ENCODE measurements at places on chromosomes 7 and 10.

GRCh38 chr7:20444030-20444800 is 113.5 kb downstream of the ITGB8 start:
- DNase-seq, result no peak

DNA sequence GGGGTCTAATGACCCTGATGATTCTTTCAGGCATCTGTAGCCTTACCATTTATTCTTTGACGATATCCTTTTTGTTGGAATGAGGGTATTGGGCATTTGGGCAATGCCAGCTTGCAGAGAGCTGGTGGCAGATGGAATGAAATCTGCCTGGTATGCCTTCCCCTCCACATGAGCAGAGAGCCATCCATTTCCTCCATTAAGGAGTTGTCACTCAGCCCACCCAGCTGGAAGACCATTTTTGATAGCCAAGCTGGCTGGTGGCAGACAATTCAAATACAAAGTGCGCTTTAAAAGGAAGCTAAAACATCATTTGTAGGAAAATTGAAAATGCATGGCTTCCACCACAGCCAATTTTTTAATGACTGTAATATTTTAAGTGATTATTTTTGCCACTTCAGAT is 240.1 kb upstream of the SLC26A5 start:
- DNase-seq, result no peak

DNA sequence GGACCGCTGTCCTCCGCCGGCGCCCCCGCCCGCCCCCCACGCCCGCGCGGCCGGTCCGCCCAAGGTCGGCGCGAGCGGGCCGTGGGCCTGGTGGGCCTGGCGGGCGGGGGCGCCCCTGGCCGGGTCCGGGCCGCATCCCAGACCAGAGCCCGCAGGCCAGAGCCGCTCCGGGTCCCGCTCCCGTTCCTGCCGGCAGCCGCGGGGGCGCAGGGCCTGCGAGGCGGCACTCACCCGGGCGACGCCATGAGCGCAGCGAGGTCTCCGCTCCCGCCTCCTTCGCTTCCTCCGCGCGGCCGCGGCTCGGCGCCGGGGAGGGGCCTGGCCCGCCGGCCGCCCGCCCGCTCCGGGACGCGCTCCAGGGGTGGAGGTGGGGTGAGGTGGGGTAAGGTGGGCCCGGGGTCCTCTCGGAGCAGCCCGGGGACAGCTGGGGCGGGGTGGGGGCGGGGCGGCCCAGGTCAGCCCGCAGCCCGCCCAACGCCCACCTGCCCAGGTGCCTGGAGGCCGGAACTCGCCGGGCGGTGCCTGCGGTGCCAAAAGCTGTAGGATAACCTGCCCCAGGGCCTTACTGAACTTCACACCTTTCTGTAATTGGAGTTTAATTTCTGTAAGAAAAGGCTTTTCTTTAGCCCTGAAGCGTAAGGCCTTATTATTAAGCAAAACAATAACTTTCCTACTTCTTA is at the start of gene URGCP:
TSS of gene URGCP (minus strand) at position 266 of the 680 bp plus-strand sequence. CDS start at position 245, 21 bp downstream.
- DNase-seq, result peak; percentile 64

DNA sequence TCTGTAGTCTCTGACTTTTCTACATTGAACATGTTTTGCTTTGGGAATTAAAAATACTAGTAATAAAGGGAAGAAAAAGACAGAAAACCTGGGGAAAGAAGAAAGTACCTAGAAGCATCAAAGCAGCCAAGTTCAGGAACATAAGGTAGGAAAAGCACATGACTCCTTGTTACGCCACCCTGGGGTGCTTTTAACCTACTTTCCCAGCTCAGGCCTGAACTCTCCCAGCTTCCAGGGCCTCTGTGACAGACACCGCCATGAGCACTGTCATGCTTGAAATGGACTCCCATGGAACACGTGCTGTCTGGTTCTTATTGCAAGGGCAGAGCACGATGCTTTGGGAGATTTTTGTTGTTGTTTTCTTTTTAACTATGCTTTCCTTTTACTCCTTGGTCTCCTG is 11.4 kb downstream of the ACTR1A start:
- no peak for DNase-seq

- DNase-seq, result no peak
These were observed 65.9 kb upstream of the HECTD2 start for GRCh38 chr10:91344117-91344856.

GRCh38 chr10:14384116-14384730 is 53.5 kb upstream of the FRMD4A start:
- no peak for DNase-seq

- no peak for DNase-seq
These were observed 82.7 kb downstream of the SLC37A3 start for GRCh38 chr7:140315498-140316164.

DNA sequence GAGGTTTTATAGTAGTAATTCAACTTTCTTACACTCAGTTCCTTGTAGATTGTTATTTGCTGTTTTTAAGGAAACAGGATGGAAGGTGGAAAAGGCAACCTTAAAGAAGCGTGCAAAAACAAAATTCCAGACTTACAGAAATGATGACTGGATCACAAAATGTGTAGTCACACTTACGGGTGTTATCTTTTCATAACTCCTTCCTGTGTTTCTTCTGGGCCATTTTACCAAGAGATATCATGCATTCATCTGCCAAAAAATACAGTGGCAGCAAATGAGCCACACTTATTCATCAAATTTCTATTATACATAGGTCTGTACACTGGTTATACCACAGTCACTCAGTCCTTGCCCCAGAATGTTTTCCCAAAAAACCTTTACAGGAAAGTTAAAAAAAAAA is 94.3 kb upstream of the IL6 start:
- DNase-seq, result no peak

DNA sequence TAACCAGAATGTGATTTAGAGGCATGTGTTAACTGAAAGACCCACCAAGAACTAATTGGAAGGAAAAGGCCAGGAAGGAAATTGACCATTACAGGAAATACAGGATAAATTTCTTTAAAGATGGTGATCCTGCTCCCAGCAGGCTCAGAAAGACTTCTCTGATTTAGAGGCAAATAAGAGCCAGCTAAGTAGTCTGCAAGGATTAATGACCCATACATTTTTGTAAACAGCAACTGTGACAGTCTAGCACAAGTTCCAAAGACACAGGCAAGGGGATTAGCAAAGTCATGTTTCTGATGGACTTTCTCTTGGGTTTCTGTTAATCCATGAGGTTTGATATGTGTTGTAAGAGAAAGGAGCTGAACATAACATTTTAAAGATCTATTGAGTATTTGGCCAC is 425.0 kb downstream of the HTR7 start:
- DNase-seq, result no peak

- no peak for DNase-seq
These were observed 43.2 kb downstream of the PROSER2 start for GRCh38 chr10:11866199-11866925.

DNA sequence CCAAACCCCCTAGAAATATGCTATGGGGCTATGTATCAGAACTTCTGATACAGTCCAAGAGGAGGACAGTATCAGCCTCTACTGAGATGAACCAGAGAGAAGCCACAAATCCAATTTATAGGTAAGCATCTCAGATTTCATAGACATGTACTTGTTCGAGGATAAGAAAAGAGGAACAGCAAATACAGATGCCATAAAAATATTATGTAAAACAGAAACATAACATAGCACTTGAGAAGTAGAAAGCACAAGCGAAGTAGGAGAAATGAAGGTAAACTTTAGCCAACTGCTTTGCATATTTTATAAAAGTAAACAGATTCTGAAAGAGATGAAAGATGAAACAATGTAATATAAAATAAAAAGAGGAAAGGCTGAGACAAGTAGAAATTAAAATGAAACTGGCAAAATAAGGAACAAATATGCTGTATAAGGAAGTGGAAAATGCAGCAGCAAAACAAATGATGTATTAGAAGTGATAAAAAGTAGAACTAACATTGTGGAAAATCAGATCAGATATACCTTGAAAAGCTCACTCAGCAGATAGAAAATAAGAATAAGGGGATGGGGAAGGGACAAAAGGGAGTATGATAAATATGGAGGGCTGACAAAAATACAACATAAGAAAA is 135.1 kb downstream of the SKAP2 start:
- no peak for DNase-seq

DNA sequence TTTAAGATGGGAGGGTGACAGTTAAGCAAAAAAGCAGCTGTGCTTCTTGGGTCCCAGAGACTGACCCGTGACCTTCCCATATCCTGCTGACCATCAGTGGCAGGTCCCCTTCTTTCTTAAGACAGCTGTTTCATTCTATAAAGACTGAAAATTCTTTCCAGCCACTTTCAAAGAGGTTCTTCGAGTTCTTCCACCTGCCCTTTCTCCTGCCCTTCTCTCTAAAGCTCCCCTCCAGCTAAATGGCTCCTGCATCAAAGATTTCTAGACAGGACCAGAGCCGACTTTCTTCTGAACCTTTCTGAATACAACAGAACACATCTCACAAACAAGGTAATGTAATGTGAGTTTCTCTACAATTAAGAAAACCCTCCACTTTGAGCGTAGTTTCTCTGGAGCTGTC is 180.8 kb downstream of the SFMBT2 start:
- no peak for DNase-seq

DNA sequence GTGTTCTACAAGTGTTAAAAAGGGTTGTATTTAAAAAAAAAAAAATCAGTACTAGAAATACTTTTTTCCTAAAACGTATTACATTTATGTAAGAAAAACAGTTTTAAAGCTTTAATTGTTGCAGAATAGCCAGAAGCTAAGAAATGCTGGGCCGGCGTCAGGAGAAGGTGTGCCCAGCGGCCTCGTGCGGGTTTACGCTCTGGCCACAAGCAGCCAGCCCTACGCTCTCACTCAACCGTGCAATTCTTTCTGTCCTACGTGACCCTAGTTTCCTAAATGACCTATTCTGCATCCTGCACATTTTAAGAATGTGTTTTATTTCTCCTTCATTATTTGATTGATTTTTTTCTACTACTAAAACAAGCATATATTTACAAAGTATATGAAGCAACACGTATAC is 279.7 kb upstream of the KLF14 start:
- DNase-seq, result no peak

DNA sequence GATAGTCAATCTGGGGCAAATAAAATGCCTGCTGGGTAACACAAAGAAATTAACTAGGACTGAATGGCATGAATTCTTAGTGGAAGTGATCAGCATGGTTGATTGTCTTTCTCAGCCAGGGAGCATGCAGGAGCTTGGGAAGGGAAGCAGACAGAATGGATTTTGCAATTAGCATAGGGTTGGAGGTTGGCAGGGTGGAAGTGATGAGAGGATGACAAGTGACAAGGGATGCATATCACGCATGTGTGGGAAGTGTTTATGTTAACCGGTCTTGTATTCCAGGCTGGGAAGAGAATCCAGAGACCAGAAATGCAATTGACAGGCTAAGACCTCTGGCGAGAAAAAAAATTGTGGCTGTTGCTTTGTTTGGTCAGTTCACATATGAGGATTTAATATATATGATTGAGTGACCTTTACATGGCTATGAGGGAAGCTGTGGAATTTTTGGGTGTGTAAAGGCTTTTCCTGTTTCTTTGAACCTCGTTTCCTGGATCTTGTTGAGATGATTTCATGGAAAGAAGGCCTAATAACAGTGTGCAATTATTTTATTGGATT is 8.3 kb downstream of the MDFIC start:
- DNase-seq, result no peak

- no peak for DNase-seq
These were observed 108.4 kb downstream of the MKI67 start for GRCh38 chr10:128017822-128018221.

DNA sequence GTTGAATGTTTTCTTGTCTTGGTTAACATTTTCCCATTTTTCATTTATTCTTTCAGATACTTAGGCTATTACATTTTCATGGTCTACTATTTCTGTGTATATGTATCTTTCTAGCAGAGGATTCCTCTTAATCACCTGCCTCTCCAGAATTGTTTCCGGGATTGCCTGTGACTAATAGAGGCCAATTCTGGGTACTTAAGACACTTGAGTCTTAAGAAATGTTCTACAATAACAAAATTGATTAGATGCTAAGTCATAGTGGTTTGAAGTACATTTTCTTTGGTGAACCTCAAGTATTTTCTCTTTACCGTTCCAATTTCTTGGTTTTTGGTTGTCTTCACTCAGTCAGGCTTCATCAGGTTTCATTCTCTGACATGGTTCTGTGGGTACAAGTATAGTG is 26.4 kb downstream of the BBS9 start:
- DNase-seq, result no peak

- peak; percentile 52 for DNase-seq
These were observed 85.1 kb upstream of the GTF2I start for GRCh38 chr7:74572301-74572979.

DNA sequence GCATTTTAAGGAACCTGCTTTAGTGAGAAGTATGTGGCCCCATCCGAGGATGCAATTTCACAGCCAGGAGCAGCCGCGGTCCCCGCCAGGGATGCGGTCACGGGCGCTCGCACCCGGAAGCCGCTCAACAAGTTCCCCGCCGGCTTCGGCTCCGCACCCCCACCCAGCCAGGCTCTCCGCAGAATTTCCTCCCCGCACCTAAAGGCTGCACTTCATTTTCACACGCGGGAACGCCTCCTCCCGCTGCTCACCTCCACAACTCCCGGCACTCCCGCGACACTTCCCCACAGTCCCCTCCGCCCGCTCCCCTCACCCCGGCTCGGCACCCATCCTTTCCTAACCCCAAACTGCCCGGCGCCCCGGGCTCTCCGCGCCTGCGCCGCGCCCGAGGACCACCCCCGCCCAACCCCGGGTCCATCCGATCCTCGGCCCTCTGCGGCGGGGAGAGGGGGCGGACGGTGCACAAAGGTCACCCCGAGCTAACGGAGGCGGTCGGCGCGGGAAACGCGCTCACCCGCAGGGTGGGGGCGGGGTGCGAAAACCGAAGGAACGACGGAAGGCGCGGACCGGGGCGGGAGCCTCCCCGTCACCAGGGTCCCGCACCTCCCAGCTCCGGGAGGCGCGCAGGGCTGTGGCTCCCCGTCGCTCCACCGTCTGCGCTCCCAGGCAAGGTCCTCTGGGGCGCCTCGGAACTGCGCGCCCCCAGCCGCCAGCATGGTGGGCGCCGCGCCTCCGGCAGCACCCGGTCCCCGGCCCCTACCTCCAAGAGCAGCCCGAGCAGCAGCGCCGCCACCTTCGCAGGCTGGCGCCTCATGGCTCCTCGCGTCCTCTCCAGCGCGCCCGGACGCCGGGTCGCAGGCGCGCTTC is 558 bp downstream of the VOPP1 start:
- peak; percentile 64 for DNase-seq

GRCh38 chr10:29966269-29966668 is 93.1 kb downstream of the JCAD start:
- DNase-seq, result no peak

GRCh38 chr10:22435650-22436049 is 90.4 kb downstream of the SPAG6 start:
- no peak for DNase-seq
